Retina (tissue), 1 donor: ENCODE measurements at places on chromosomes 12 and 14.

DNA sequence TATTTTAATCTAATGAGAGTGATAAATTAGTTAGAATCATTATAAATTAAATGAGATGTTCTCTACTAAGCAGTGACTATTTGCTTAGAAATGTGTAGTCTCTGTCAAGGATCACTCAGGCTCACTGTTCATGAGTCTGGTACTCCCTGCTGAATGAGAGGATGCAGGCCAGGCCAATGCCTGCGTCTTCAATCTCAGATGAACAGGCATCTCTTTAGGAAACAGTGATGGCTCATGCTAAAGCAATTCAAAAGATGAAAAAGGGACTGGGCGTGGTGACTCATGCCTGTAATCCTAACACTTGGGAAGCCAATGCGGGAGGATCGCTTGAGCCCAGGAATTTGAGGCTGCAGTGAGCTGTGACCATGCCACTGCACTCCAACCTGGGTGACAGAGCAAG is 106.8 kb downstream of the ZFC3H1 start:
- no peak for DNase-seq

DNA sequence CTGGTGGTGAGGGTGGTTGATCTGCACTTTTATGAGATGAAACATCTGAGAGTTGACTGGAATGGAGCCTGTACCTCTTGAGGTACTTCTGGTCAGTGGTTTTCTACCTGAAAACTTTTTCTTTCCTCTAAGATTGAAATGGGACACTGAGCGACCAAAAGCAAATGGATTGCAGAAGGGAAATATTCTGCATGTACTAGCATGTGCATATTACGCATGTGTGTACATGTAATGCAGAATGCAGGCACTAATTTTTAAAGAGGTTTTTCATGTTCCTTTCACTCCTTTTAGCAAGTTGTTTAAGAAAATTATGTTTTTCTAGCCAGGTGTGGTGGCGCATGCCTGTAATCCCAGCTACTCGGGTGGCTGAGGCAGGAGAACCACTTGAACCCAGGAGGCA is 28.7 kb upstream of the EID3 start:
- DNase-seq, result no peak

- DNase-seq, result no peak
These were observed 98.6 kb downstream of the C12orf50 start for GRCh38 chr12:87930627-87931026.

- no peak for DNase-seq
These were observed 99.0 kb upstream of the SOX5 start for GRCh38 chr12:24048446-24048845.

- DNase-seq, result no peak
These were observed 363.8 kb upstream of the USP15 start for GRCh38 chr12:61896436-61896835.

DNA sequence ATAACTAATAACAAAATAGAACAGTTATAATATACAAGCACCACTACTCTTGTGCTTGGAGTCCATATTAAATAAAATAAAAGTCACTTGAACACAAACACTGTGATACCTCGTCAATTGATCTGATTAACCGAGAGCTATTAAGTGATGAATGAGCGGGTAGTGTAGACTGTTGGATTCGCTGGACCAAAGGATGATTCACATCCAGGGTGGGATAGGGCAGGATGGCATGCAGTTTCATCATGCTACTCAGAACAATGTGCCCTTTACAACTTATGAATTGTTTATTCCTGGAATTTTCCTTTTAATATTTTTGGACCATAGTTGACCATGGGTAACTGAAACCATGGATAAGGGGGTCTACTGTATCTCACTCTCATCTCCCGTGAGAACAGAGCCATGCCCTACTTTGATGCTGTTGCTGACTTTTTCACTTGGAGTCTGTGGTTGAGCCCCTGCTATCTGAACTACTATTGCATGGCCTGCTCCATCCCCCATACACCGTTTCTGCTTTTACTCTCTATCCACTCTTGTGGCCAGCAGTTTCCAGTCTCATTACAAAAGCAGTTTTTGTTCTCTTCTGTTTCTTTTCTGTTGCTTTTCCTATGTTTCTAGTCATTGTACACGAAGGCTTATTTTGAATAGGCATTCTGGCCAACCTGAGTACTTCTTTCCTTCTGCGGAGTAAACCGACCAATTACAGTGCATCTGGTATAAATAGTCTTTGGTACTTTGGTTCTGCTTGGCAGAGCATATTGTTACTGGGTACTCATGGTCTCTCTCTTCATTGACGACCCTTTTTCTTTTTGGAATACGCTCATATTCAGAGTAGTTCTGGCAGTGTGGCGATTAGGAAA is 12.2 kb downstream of the TMTC2 start:
- no peak for DNase-seq

- DNase-seq, result no peak
These were observed 5.3 kb downstream of the LRIG3 start for GRCh38 chr12:58915037-58915436.

DNA sequence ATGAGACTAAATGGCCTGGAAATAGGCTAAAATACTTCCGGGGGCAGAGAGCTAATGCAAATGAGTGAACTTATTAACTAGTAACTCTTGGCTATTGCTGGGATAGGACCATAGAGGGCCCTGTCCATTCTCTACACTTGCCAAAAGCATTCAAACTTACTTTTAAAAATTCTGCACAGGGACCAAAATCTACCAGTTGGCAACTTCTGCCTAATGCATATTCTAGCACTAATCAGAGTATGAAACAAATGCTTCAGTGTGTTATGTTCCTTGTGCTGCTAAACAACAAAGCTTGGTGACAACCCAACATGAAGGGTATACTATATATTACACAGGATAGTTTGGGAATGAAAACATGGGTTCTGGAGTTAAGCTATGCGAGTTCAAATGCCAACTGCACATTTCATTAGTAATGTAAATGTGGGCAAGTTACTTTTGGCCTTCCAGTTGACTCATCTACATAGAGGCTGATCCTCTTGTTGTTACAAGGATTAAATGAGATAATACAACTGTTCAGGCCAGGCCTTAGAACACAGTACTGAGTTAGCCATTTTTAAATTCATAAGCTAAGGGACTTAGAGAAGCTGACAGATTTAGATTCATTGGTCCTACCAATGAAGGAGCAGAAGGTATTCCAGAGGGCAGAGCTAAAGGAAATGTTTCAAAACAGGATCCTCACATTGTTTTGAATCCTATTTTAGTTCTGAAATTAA is 32.4 kb downstream of the HIGD1C start:
- DNase-seq, result no peak

DNA sequence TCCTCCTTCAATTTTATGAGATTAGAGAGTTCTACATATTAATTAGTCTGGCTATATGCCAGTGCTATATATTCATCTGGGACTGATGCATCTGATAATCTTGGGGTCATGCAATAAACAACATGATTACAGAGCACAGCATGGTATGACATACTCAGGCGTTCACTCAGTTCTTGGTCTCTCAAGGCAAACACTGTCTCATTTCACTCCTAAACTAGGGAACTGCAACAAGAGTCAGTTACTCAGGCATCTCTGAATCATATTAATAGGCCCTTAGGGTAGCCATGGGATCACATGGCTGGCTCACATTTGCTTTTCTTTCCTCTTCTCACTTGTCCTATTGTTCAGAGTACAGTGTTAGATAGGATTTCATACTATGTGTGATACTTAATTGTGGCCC is 91.8 kb upstream of the TMEM260 start:
- DNase-seq, result no peak

DNA sequence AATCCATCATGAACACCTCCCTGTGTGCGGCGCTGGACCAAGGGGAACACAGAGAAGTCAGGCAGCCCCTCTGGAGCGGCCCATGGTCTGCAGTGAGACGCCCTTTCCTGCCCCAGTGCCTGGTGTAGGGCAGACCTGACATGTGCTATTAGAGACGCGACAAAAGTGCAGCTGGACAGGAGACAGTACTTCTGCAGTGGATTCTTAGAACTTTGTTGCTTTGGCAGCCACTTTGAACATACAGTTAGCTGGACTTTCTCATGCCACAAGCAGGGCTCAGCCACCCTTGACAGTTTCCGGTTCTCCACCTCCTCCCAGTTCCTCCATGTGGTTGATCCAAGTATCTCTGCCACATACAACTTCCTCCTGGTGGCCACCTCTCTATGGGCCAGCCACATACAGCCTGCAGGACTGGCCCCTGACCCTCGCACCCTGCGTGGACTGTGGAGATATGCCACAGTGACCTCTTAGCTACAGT is 45.9 kb downstream of the LGMN start:
- no peak for DNase-seq

DNA sequence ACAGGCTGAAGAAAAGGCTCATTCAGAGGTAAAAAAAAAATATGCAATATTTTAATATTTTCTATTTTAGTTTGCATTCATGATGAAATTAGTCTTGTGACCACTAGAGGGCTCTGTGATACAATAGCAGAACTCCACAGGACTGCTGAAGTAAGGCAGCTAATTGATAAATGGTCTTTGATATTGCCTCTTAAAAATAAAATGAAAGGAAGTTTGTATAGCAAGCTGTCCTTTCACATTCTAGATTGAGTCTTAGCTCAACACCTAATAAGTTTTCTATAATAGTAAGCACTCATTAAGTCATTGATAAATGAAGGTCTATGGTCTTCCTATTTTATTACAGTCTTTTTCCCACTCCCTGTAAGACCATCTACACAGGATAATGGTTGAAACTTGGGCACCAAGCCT is 315.7 kb downstream of the NAV3 start:
- DNase-seq, result no peak

GRCh38 chr12:127820846-127821245 is 446.1 kb upstream of the TMEM132C start:
- no peak for DNase-seq

DNA sequence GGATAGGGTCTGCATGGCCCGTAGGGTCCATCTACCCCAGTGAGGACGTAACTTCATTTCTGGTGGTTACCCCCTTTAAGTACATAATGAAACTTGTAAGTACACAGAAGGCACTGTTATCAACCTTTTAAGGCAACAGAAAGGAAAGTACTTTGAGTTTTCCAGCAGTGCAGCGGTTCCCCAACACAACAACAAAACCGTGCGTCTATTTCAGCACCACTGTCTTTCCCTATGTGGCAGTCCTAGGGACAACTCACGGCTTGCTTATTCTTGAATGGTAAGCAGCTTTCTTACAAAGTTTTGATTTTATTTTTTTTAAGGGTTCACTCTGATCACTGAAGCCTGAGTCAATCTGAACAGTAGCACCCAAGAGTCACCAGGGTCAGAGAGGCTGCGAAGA is 46.3 kb downstream of the FOXN3 start:
- no peak for DNase-seq

- no peak for DNase-seq
These were observed 133.5 kb downstream of the BICD1 start for GRCh38 chr12:32240162-32240561.

DNA sequence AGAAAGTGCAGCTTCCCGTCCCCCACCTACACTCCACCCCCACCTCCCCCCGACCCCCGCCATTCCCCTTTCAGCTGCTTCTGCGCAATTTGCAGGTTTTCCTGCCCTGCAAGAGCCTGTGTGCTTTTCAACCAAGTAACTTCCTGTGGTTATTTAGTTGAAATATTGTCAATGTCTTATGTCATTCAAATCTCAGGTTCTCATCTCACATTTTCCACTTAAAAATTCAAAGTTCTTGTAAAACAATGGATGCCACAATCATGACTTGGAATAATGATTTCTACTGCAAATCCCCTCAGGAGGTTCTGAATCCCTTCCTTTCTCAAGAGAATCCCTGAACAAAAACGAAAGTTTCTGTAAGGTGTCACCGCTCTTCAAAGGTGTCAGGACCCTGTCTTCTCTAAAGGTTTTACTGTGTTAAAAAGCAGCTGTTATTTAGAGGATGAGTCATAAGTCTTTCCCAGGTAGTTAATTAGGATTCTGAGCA is 31.6 kb downstream of the WBP11 start:
- DNase-seq, result peak; percentile 12

- no peak for DNase-seq
These were observed 275.2 kb upstream of the SSTR1 start for GRCh38 chr14:37932481-37932880.

DNA sequence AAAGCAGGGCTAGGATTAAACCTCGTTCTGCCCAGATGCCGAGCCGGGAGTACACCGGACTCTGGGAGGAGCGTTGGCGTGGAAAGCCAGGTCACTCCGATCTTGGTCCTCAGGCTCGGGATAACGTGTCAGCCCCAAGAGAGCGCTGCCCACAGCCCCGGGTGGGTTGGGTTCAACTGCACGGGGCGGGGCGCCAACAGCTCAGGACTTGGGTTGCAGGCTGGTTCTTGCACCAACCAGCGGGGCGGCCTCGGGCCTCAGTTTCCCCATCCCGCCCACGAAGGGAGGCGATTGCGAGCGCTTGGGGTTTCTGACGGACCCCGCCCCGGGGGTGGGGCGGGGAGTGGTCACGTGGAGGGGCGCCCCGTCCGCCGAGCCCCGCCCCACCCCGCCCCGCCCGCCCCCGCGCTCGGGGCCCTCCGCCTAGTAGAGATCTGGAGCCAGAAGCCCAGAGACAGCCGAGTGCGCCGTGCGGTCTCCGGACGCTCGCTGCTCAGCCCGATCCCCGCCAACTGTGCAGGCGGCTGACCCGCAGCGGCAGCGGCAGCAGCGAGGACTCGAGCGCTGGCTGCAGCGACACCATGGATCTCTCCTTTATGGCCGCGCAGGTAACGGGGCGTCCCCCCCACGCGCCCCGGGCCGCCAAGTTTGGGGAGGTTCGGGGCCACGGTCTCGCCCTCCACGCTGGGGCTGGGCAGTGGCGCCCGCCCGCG is at the start of gene C14orf132:
Gene C14orf132, plus strand, starts transcription at position 443 of the 713 bp plus-strand sequence. Its CDS starts 139 bp downstream, at position 582.
- DNase-seq, result peak; percentile 84

- peak; percentile 28 for DNase-seq
These were observed 40.3 kb downstream of the CFAP251 start for GRCh38 chr12:121958541-121959240.

- no peak for DNase-seq
These were observed 10.7 kb upstream of the FAM234B start for GRCh38 chr12:13033476-13033875.

DNA sequence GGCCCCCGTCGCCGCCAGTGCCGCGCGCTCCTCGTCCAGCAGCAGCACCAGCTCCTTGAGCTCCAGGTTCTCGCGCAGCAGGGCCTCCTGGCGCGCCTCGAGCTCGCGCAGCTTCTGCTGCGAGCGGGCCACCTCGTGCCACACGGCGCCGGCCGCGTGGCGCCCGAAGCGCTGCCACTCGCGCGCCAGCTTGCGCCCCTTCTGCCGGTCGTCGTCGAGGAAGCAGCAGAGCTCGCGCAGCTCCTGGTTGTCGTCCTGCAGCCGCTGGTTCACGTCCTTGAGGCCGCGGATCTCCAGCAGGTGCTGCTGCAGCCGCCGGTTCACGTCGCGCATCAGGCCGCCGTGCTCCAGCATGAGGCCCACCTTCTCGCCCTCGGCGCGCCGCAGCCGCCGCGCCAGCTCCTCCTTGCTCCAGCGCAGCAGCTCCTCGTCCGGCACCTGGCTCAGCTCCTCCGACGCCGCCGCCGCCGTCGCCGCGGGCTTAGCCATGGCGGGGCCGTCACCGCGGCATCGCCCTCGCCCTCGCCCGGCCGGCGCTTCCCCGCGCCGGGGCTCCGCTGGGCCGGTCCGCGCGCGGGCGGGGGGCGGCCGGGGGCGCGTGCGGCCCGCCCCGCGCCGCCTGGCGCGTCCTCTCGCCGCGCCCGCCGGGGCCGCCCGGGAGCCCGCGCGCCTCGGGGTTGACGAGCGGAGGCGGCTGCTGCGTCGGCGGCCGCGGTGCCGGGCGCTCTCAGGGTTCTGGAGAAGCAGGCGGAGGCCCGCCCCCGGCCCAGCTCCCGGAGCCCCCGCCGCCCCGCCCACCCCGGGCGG is at the start of gene CCDC85C:
Gene CCDC85C, minus strand, starts transcription at position 737 of the 807 bp plus-strand sequence. Its CDS starts 248 bp downstream, at position 489.
- peak; percentile 85 for DNase-seq
